Stimulated activated CD4-positive, alpha-beta T cell treated with anti-CD3 and anti-CD28 coated beads, Interleukin-15, amount 100 ng/mL, for 24 hours (primary cell): ENCODE measurements at places on chromosomes 2 and 18.
A peak's percentile ranks its signal among the peaks of the same experiment; 100 is the strongest.

- no peak for DNase-seq
Observed at GRCh38 chr2:71697106-71698004, 244.0 kb downstream of the DYSF start.

GRCh38 chr2:108553209-108553919, 19.1 kb downstream of the LIMS1 start:
- no peak for DNase-seq

DNA sequence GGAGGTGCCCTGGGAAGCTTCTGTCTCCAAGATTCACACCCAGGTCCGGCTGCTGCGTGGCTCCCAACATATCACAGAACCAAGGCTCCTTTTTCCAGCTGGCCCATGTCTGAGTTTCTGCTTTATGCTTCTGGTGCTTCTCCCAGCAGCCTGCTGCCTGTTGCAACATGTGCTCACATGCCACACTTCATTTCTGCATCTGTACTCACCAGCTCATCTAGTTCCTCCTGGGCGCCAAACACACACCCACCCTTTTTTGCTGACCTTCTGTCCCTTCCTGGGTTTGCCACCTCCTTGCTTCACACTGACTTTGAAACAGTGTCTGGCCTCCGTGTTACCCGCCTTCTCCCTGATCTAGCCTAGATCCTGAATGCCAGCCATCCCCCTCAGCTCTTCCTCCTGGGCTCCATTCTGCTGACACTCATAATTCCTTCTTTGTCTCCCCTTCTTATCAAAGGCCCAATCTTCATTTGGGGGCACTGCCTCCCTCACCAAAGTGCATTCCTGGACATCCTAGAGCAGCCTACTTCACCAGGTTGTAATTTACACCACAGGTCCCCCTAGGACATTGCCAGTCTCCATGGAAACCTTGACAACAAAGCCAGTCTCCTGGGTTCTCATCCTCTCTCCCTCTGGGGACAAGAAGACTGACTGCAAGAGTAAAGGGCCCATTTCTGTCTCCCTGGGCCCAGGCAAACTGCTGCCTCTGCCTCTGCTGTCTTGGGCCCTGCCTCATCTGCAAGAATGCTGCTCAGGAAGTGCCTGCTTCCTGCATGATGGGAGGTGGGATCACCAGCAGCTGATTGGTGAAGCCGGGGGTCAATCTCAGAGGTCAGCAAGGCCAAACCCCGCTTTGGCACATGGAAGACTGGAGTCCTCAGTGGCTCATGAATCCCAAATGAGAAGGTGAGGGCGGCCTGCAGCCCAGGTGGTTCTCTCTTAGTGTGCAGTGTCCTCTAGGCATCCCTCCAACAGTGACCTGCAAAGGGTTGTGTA, 13.9 kb upstream of the PROM2 start:
- DNase-seq, result no peak

GRCh38 chr18:22700920-22701319, 232.2 kb upstream of the RBBP8 start:
- DNase-seq, result no peak

DNA sequence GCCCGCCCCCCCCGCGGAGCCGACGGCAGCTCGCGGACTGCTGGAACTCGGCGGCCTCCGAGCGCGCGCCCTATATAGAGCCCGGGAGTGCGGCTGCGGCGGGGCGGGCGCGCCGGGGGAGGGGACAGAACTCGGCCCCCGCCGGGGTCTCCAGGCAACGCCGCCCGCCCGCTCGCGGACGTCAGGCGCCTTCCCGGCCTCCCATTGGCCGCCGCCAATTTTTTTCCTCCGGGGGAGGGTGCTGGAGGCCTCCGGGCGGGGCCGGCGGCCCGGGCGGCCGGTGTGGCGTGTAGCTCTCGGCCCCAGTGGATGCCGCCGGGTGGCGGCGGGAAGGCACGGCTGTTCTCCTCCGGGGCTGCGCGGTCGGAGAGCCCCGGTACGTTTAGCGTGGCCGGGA, at the start of gene ZFP36L2:
TSS of gene ZFP36L2 (minus strand) at position 49 of the 397 bp plus-strand sequence. CDS start 291 bp downstream, outside the sequence.
- peak; percentile 96 for DNase-seq

GRCh38 chr18:40883271-40883670, 1071.8 kb upstream of the PIK3C3 start:
- no peak for DNase-seq

GRCh38 chr18:7855671-7856070, 288.6 kb downstream of the PTPRM start:
- DNase-seq, result no peak

DNA sequence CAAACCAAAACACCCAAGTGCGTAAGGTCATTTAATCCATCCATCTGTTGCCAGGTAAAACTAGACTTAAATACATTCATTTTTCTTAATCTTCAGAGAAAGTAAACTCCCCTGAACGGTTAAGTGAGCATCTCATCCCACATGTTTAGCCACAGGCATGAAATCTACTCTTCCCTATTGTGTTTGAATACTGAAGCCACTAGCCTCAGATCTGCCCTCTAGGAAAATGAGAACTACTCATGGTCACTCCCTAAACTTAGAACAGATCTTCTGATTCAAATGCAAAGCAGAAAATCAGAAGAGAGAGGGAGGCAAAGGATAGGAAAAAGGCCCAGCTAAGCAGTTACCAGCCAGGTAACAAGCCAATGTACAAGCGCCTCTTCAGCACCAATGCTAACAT, 7.1 kb downstream of the TMEM247 start:
- no peak for DNase-seq

GRCh38 chr18:22711192-22711685, 221.9 kb upstream of the RBBP8 start:
- no peak for DNase-seq

- DNase-seq, result no peak
Observed at GRCh38 chr2:11213975-11214374, 58.7 kb downstream of the SLC66A3 start.

- no peak for DNase-seq
Observed at GRCh38 chr2:53347269-53347668, 420.3 kb upstream of the CHAC2 start.
